ENCODE measurements at places on chromosomes 1 and 21.

GRCh38 chr1:25456502-25456901 is 25.8 kb downstream of the MACO1 start:
- DNase-seq, result no peak

DNA sequence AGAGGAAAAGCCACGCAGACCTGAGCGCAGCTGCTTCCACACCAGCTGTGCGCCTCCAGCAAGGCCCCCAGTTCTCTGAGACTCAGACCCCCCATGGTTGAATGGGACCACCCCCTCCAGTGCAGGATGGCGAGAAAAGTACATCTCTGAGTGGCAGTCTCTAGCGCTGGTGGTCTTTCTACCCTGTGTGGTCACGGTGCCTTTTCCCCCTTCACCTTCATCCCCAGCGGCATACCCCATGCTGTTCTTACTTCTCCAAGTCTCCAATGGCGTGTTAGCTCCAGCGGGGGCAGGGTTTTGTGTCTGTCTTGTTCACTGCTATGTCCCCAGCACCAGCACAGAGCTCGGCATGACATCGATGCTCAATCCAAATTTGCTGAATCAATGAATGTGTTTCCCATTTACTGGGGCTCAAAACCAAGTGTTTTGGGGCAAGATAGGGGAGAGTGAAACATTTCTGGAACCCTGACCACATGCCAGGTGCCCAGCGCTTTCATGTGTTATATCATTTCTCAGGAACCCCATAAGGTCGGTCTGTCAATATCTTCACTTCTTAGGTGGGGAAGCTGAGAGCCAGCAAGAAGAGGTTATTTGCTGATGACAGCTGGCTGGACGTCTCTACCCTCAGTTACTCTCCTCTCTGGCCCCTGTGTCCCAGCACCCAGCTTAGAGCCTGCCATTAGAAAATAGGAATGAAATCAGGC is 959 bp upstream of the SDC3 start:
- DNase-seq, result no peak

DNA sequence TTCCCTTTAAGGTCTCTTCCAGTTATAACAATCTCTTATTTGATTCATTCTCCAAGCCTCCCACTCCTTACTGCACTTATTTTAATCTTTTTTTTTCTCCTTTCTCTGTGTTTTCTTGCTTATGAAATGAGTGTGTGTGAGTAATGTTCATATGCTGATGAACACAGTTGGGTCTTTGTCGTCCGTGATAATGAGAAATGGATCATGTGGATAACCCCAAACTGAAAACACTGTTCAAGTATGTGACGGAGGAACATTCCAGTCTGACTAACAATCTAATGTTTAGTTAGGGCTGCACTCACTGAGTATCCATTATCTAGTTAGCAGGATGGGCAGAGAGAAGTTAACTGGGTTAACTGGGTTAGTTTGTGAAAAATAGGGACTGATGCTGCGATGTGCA is 253.1 kb upstream of the DUSP10 start:
- DNase-seq, result no peak

DNA sequence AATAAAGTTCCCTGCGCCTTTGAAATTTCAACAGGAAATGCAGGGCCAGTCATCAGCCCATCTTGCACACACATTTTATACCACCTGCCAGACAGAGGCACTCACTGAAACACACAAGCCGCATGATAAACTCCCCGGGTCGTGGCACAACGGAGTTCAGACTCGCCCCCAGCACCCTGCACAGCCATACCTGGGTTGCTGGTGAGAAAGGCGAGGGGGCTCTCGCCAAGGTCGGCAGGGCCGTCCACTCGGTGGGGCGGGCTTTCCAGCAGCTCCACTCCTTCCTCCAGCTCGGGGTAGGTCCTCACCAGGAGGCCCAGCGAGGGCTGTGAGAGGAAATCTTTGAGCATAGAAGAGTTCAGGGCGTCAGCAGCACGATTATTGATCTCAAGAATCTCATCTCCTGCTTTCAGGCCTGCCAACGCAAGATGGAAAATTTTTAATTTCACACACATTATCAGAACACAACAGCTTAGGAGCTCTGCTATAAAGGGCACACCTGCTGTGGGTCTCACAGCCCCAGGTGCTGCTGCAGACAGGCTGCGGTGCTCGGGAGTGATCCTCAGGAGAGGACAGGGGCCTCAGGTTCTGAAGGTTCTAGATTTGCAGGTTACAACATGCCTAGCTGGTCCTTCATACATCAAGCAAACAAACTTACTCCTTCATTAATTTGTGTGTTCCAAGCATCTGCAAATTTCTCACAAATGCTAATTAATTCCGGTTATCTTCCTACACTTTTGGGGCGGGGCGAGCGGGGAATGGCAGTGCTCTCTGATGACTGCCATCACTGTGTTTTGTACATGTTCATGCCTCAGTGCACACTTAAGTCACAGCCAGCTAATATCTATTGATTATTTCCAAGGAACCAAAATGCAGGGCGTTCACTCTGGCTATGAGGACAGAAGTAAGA is 144.2 kb upstream of the KRTAP19-8 start:
- peak; percentile 47 for DNase-seq

DNA sequence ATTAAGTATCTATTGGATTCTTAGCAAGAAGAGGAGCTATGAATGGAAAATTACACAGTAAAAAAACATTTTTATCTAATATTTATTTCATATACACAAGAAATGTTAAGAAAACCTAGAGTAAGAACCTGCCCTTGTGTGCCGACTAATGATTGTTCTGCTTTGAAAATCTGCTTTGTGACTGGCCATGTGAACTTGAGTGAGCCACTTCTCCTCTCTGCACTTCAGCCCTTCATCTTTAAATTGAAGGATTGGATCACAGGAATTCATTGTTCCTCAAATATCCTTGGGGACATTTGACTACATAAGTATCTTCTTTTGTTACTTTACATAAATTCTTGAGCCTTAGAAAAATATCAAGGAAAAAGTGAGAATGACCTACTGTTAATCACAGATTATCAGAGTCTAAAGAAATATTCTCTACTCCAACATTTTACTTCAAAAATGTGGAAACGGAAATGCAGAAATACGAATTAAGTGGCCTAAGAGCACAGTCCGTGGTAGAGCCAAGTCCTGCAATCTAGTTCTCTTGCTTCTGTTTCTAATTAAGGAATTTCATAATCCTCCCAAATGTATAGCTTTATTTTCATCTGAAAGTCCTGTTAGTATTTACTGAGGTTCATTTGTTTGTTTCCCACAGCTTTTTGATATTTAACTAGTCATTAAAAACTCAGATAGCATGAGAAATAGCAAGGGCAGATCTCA is 46.3 kb upstream of the SAMSN1 start:
- DNase-seq, result no peak

DNA sequence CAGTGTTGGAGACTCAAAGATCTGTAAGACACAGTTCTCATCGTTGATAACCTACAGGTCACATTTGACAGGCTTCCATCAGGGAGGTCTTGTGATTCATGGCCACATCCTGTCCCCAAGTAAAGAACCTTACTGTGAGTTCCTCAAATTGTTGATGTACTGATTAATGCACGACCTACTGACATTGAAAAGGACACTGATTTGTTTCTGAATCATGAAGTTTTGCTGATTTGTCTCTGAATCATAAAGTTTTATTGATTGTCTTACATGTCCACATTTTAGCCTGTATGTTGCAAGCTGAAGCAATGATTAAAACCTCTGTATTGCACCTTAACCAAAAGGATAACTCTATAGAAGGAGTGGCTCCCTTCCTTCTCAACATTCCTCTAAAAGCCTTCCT is 476.3 kb upstream of the RUNX1 start:
- no peak for DNase-seq

DNA sequence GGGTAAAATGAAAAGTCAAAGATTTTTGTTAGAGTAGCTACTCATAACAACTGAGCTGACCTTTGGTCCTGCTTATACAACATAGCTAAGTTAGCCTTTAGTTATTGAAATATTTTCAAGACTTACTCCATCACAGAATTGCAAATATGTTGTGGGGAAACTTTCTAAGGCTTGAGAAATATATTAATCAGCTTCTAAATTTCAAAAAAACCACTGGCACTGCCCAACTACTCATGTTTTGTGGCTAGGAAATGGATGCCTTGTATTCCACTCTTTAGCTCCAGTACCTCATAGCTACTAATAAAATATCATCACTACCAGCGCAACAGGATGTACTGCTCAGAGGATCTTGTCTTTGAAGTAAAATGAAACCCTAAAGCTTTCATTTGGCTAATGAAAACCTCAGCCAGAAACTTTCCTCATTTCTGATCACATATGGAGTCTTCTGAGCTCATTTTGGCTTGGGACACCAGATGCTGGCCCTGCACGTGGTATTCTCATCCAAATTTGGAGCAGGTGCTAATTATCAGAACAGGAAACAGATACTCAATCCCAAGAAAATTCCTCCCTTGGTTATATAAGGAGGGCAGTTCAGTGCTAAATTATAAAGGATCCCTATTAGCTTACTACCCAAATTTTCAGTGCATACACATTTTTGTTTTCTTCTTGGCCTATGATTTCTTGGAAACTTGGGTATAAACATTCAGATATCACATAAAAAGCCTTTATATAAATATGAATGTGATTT is 690.7 kb downstream of the ADGRL2 start:
- no peak for DNase-seq

GRCh38 chr1:96641282-96641681 is 80.3 kb upstream of the PTBP2 start:
- no peak for DNase-seq

GRCh38 chr1:101005183-101005582 is 20.4 kb downstream of the DPH5 start:
- no peak for DNase-seq

DNA sequence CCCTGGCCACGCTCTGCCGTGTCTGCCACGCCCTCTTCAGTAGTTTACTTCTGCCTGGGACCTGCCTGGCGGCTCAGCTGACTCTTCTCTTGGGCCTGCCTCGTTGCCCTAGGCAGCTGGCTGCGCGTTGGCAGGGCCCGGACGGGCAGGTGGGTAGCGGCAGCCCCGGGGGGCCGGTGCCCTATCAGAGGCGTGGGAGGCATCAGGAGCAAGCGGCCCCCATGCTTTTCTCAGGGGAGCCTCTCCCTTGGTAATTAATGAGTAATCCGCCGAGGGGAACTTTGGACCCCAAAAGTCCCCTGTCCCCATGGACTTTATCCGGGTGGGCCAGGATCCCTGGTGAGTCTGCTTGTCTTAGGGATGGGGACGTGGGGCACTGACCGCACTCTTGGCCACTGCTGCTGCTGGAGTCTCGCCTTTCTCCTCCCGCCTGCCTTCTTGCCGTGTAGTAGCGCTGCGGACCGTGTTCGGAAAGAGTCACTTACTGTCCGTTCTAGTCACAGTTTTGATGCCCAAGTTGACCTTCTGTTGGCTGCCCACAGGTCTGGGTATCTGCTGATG is 22.7 kb downstream of the SKI start:
- no peak for DNase-seq

DNA sequence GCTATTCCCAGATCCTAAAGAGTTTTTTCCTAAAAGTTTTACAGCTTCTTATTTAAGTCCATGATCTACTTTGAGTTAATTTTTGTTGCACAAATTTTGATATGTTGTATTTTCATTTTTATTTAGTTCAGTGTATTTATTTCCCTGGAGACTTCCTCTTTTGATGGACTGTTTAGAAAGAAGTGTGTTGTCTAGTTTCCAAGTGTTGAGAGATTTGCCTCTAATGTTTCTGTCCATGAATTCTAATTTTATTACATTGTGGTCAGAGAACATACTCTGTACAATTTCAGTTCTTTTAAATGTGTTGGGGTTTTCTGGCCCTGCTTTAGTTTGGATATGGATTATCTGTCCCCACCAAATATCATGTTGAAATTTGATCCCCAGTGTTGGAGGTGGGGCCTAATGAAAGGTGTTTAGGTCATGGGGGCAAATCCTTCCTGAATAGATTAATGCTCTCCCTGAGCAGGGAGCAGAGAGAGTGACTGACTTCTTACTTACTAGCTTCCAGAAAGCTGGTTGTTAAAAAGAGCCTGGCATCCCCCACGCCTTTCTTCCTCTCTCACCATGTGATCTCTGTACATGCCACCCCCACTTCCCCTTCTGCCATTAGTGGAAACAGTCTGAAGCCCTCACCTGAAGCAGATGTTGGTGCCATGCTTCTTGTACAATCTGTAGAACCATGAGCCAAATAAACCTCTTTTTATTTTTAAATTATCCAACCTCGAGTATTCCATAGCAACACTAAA is 4.6 kb downstream of the CHD1L start:
- no peak for DNase-seq

DNA sequence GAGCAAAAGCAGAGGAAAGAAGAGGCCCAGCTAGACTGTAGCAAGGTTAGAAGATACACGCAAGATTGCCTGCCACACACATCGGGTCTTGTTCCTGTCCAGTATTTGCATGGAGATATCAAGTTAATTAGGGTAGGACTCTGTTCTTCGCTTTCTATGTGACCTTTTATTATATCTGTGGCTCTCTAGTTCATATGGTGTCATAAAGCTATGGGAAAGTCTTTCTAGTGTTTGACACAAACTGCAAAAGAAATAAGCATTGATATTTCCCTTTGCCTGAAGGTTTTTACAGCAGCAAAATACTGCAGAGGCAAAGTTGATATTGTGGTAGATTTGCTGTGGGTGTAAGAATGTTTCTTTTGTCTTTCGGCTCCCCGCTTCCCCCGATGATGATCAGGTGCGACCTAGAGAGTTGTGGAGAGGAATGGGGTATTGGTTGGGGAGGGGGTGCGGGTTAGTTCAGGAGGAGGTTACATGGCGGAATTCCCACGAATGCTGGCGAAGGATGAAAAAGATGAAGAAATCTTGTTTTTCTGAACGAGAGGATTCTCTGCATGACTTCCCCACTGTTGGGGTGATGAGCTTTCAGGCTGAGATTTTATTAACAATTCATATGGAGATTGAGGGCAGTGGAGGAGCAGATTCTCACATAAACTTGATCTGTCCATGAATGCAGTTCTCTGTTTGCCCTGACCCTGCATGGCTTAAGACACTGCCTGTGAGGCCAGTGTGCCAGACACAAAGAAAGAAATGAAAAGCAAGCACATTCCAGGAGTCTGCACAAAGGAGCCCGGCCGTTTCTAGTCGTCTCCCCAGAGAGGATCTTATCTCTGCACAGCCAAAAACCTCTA is 550.2 kb downstream of the USP25 start:
- DNase-seq, result no peak

- DNase-seq, result no peak
These were observed 45.9 kb upstream of the EGLN1 start for GRCh38 chr1:231467986-231468385.

- DNase-seq, result no peak
These were observed 49.9 kb upstream of the LAPTM5 start for GRCh38 chr1:30807318-30808066.

GRCh38 chr1:149929856-149930255 is 2.3 kb upstream of the SF3B4 start:
- DNase-seq, result no peak

Data from stimulated activated CD4-positive, alpha-beta T cell treated with anti-CD3 and anti-CD28 coated beads, Interleukin-12 subunit alpha, Interleukin-12 subunit beta, amount 100 ng/mL, for 48 hours (primary cell).